ENCODE measurements at places on chromosomes 3 and 15.
A peak's percentile ranks its signal among the peaks of the same experiment; 100 is the strongest.

DNA sequence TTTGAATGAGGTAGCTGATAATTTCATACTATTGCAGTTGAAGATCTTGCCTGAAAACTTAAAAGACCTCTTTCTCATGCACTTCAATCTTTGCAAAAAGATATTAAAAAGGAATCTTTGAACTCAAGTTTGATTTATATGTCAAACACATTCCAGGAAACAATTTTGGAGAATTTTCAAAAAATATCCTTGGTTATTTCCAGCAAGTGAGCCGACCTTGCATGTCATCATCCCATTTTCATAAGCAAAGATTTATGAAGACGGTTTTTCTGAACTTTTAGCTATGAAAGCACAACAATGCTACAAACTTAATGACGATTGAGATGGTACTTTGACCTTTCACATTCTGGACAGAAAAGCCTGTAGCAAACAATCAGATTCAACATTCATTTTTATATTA is 95.6 kb downstream of the RFX7 start:
- DNase-seq = no peak

DNA sequence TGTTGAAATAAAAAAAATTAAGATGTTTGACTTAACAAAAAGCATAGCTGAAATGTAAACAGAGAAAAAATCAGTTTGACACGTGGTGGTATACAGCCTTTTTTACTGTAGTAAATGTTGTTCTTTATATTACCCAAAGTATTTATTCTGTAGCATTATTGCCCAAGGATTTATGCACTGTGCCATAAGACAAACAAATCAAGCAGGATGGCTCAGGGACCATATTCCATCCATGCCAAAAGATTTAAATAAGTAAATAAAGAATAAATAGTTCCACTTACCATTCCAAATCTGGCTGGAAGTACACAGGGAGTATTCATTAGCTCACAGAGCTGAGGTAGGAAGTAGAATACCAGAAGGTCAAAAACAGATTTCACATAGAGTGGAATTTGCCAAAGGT is 666.7 kb upstream of the CADM2 start:
- no peak for DNase-seq

DNA sequence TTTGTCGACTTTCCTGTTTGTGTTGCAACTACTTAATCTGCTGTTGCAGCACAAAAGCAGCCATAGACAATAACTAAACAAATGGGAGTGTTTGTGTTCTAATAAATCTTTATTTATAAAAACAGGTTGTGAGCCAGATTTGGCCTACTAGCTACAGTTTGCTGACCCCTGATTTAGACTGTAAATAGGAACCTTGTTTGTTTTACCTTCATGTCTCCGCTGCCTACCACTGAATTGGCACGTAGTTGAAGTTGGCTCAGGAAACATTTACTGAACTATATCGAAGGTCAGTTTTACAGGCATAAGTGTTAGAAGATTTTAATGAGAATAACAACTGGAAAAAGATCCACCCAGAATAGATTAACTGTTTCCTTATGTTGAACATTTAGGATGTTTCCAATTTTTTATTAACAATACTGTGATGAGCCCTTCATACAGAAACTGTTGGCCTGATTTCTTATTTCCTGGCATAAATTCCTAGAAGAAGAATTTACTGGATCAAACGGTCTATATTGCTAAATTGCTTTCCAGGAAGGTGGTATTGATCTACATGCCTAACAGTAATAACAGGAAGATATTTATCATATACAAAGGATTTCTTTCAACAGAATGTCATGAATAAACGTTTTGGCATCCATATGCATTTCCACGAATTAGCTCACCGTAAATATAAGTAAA is 156.2 kb upstream of the NR2E3 start:
- no peak for DNase-seq

- DNase-seq = no peak
Observed at GRCh38 chr3:30146978-30147377, 459.4 kb upstream of the TGFBR2 start.

DNA sequence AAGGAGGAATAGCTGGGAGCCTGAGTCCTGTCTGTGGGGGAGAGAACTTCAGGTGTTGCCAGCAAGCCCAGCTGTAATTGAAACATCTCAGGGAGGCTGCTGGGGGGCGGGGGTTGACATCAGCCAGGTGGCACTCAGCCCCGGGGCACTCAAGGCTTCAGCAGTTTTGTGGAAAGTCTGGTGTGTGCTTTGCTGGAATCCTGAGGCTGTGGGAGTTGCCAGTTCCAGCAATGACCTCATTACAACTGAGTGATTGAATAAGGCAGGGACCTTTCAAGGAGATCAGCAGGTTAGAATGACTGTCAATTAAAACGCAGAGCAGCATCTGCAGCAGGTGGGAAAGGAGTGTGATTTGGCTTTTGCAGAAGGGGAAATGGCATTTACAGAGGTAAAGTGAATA is 75.7 kb downstream of the FAM43A start:
- DNase-seq = no peak

- DNase-seq = no peak
Observed at GRCh38 chr3:150306083-150306482, 102.0 kb upstream of the TSC22D2 start.

- DNase-seq = no peak
Observed at GRCh38 chr3:32553459-32553858, 17.2 kb downstream of the DYNC1LI1 start.

- peak; percentile 26 for DNase-seq
Observed at GRCh38 chr3:27659279-27660021, 62.7 kb downstream of the EOMES start.

All from effector CD4-positive, alpha-beta T cell (primary cell).